Mucosa of descending colon (tissue), 3 donors: ENCODE measurements at places on chromosomes 6 and 20. TPM values are rescaled to one million over a fixed set of nuclear protein-coding genes. Genes with fewer than 3 reads are reported as not detected.
A peak's percentile ranks its signal among the peaks of the same experiment; 100 is the strongest.

GRCh38 chr6:51613558-51613957, 473.9 kb downstream of the PKHD1 start:
- no peak for DNase-seq

GRCh38 chr6:136111831-136112230, 138.3 kb downstream of the MTFR2 start:
- no peak for DNase-seq

- DNase-seq = peak; percentile 72
These were observed 54.0 kb downstream of the TRAF3IP2 start for GRCh38 chr6:111551521-111552231.

DNA sequence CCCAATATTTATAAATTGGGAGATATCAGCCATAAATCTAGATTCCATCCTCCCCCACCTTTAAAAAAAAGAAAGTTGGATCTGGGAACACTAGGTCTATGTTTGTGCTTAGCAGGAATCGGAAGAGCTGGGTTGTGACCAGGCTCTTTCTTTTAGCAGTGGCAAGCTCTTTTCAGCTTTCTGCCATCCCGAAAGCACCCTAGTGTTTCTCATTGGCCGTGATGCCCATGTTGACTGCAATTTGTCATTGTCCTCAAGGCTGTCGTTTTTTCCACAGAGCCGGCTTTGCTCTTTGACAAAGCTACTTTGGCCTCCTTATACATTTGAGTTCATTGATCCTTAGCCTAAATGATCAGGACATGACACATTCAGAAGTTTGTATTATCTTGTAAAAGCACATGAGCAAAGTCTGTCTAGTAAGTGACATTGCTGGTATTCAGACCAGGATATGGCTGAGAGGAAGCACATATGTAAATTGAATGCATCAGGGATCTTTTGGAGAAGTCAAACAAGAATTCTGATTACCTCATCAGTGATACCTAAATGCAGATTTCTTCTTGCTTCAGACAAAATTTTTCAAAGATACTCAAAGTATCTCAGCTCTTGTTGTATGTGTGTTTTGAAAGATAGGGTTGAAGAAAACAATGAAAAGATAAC, 50.1 kb downstream of the CARMIL1 start:
- DNase-seq = no peak

- no peak for DNase-seq
These were observed 81.8 kb downstream of the JAG1 start for GRCh38 chr20:10591946-10592521.

- no peak for DNase-seq
These were observed 32.3 kb downstream of the ELOVL2 start for GRCh38 chr6:11011787-11012234.

DNA sequence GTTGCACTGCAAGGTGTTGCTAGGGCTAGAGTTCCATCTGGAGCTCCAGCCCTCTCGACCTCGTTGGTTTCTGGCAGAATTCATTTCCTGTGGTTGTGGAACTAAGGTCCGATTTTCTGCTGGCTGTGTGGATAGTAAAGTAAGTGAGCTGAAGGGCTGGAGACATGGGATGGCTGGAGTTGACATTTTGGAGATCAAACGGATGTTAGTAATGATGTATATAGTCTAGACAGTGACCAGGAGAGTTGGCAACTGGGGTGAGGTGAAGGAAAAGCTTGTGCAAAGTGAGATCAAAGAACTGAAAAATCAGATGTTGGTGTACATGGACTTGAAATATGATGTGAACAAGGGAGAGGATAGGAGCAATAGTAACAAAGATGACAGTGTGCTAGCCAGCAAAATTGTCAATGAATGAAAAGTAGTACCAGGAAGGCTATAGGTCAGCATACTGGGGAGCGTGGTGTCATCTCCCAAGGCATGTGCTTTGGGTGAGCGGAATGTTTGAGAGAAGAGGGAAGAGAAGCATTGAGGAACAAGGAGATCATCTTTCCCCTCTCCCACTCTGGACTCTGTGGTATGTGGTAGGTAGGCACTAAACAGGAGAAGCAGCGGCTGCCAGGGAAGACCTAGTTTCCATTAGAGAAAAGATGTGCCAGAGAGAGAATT, 7.8 kb downstream of the QRSL1 start:
- DNase-seq = no peak

- DNase-seq = no peak
These were observed 181.8 kb upstream of the RALGAPA2 start for GRCh38 chr20:20894280-20894679.

DNA sequence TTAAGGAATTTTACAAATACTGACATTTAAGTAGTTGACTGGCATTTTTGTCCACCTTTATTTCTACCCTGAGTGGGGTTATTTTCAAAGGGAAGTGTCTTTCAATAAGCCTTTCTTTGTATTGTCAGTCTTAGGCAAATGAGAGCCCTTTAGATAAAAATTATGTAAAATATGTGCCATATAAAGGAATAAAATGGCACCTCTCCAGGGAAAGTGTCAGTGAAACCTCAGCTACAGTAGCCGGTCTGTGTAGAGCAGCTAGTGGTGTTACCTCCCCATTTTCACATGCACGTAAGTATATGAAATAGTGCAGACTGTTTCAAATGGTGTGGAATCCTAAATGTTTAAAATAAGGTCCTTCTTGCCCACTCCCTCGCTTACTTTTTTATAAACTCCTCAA, 5.0 kb downstream of the FAM217B start:
- DNase-seq = no peak

The FAM83D gene
- total RNA-seq = 13.9 TPM

The AKAP12 gene
- 15.3 TPM for total RNA-seq

The FKBP1C gene
- 1.1 TPM for total RNA-seq
